ENCODE measurements at places on chromosomes 3 and 15. TPM values are rescaled to one million over a fixed set of nuclear protein-coding genes. Genes with fewer than 3 reads are reported as not detected.

- peak overlapping the region; percentile 98 for H3K27ac ChIP-seq
- no peaks in the 10 kb centered on the region for H3K36me3 ChIP-seq
- no peaks in the 10 kb centered on the region for H3K27me3 ChIP-seq
- DNase-seq: peak; percentile 45
- peak overlapping the region; percentile 66 for H3K4me3 ChIP-seq
Observed at GRCh38 chr3:129794311-129795185, 99.0 kb downstream of the TMCC1 start.

DNA sequence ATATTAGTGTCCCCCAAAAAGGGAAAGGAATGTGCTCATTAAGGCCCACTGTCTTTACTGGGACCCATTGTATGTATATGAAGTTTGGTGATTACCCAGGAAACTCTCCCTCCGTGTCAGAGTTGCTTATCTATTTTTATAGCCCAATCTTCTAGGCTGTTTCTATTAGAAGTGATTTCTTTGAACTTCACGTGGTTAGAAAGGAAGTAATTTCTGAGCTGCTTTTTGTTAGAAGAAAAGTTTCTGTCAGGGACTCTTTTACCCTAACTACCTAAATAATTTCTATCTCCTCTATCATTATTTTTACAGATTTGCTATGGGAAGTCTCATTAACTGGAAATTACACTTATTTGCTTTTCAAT is 17.7 kb upstream of the SENP7 start:
- DNase-seq: no peak
- H3K27ac ChIP-seq: no peak overlapping the region
- no peak overlapping the region for H3K4me3 ChIP-seq
- no peaks in the 10 kb centered on the region for H3K27me3 ChIP-seq
- peaks cover 20% of the 10 kb centered on the region for H3K4me1 ChIP-seq

DNA sequence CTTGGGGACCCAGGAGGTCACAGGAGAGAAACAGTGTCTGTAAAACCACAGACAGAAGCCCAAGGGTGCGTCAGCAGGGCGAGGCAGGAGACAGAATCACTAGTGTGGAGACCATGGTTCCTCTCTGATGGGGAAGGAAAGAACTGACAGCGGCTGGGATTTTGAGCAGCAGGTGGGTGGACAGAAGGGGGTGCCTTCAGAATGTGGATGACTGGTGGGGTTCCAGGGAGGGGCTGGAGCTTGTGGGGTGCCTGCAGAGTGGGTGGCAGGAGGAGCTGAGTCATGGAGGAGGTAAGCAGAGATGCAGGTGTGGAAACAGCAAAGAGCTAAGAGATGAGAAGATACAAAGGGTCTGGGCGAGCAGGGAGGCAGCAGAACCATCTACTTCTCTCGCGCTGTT is 124.2 kb downstream of the GABRB3 start:
- no peak overlapping the region for H3K4me3 ChIP-seq
- no peaks in the 10 kb centered on the region for H3K27me3 ChIP-seq
- H3K4me1 ChIP-seq: no peaks in the 10 kb centered on the region
- H3K36me3 ChIP-seq: no peaks in the 10 kb centered on the region
- H3K27ac ChIP-seq: no peak overlapping the region

Gene CNTN4
- 68.9 TPM for total RNA-seq

Gene IQGAP1
- total RNA-seq: 110 TPM

DNA sequence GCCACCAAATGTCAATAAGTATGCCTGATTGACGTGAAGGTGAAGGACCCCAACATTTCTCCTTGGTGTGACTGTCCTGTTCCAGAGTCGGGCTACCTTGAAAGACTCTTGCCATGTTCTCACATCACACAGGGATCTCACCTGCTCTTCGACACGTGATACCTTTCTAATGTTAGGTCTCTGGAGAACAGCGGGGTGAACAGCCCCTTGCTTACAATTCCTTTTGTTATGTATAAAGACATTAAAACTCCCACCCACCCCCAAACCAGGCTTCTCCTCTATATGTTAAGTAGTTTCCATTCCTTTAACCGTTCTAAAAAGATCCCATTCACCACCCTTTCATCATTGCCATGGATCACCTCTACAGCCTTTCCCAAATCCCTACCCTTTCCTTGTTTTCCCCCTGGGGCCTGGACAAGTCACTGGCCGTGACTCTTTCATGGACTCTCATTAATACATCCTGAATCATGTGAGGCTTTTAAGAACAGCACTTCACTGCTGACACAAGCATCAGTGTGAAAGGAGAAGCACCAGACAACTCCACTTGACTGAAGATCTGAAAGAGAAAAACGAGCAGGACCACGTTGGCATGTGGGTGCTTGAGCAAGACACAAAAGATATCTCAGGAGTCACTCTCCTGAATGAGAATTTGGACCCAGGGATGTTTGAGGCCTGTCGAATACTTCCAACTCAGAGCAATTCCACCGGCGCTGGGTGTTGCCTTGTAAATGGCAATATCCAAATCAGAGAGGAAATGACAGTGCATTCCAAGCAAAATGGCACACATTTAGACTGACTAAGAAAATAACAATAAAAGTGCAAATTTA is 115.0 kb downstream of the FOXP1 start:
- DNase-seq: no peak
- no peak overlapping the region for H3K4me3 ChIP-seq
- no peak overlapping the region for H3K27ac ChIP-seq
- no peaks in the 10 kb centered on the region for H3K27me3 ChIP-seq
- H3K4me1 ChIP-seq: no peaks in the 10 kb centered on the region

Gene FGD5
- total RNA-seq: 3.4 TPM

Gene SLC9C1
- total RNA-seq: 0.69 TPM

DNA sequence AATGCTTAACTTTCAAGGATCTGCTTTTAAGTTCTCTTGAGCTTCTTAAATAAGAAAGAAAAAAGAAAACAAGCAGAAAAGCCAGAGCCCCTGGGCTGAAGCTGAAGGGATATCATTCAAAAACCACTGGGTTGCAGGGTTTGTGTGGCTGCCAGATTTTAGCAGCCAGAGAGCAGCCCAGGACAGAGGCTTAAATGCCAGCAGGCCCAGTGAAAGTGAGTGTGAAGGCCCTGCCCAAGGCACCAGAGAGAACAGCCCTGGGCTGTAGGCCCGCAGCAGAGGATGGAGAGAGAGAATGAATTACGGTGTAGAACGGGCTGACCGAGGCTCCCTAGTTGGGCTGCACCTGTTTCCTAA is 106.3 kb upstream of the BOC start:
- peaks cover 38% of the 10 kb centered on the region for H3K4me1 ChIP-seq
- peaks cover 1% of the 10 kb centered on the region for H3K36me3 ChIP-seq
- peak overlapping the region; percentile 32 for H3K27ac ChIP-seq
- H3K27me3 ChIP-seq: no peaks in the 10 kb centered on the region
- no peak overlapping the region for H3K4me3 ChIP-seq

- peaks cover 9% of the 10 kb centered on the region for H3K36me3 ChIP-seq
- no peak for DNase-seq
- peak overlapping the region; percentile 26 for H3K4me3 ChIP-seq
- no peaks in the 10 kb centered on the region for H3K27me3 ChIP-seq
- H3K4me1 ChIP-seq: peaks cover 49% of the 10 kb centered on the region
Observed at GRCh38 chr3:146156095-146156494, 4.9 kb downstream of the PLOD2 start.

All from mesothelial cell of epicardium (in vitro differentiated cells).